Stimulated activated CD8-positive, alpha-beta memory T cell treated with anti-CD3 and anti-CD28 coated beads, Interleukin-7, amount 100 ng/mL, for 1 hour (primary cell): ENCODE measurements at places on chromosomes 11 and 22.

GRCh38 chr22:44668190-44668885 is 33.7 kb upstream of the PRR5 start:
- DNase-seq, result no peak

- DNase-seq, result no peak
Measured at GRCh38 chr11:61058583-61059259, 43.6 kb upstream of the CD5 start.

DNA sequence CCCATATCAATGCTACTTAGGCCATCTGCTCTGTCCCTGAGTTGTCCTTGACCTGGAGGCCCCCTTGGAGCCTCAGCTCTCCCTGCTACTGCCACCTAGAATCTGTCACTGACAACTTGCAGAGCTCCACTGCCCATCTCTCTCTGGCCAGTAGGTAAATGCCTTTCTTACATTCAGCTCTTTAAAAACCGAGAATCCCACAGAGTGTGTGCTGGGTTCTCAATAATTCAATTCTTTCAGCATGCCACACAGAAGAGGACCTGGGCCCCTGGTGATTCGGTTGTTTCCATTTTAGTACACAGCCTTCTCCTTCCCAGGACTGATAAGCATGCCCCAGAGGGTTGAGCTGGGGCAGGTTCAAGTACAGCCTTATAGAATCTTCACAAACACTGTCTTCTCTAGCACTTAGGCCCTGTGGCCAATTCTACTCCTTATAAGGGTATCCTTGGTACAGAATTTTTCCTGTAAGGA is 22.0 kb upstream of the IPO7 start:
- DNase-seq, result no peak

- no peak for DNase-seq
Measured at GRCh38 chr11:64935359-64936081, at the start of gene GPHA2. Gene GPHA2, minus strand, starts transcription at chr11:64935893. Its CDS starts 433 bp downstream, at chr11:64935460.

- no peak for DNase-seq
Measured at GRCh38 chr11:110410651-110411050, 19.1 kb upstream of the FDX1 start.

DNA sequence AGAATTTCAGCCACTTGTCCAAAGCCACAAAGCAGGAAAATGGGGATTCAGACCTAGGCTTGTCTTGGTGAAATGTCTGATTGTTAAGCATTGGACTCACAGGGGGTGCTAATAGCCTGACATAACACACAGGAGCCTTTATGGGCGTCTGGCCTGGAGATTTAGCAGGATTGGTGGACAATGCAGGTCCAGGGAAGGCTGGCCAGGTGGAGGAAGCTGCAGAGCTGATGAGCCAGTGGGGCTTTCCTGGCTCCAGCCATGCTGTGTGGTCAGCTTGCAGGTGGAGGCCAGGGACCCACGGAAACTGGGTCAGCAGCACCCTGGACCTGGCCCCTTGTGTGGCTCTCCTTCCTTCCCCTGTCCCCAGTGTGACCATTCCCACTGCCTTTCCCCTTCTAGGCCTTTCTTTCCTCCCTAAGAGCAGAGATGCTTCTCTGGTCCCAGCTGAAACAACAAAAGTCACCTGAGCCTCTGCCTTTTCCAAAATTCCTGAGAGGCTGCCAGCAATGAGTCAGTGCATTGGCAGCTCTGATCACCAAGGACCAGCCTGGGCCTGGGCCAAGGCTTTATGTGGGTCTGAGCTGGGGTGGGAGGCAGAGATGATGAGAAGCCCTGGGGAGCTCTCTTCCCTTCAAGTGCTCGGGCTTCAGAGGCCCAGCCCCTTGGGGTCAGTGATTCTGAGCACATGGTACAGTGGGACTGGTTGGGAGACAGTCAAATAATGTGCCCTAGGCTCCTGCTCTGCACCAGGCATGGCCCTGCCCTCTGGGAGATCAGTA is 85.2 kb downstream of the CCDC81 start:
- no peak for DNase-seq
